ENCODE measurements at places on chromosomes 4 and X.

DNA sequence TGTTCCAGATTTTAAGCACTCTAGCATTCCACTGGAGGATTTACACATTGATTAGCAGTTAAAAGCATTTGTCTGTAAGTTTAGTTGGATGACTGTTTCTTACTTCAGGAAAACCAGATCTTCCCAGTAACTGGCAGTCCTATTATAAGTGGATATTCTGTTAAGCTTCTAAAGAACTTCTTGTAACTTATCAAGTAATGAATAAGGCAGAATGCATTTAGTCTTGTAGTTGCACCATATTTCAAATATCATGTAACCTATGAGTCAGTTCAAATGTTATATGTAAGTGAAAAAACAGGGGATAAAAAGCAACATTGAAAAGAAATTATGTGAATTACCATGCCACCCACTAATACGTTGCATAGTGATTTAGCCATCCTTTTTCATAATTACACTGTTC lies 30.2 kb upstream of the TENM3 start:
- DNase-seq, result no peak

GRCh38 chr4:110793890-110794554 lies 171.1 kb upstream of the PITX2 start:
- DNase-seq, result peak; percentile 0

DNA sequence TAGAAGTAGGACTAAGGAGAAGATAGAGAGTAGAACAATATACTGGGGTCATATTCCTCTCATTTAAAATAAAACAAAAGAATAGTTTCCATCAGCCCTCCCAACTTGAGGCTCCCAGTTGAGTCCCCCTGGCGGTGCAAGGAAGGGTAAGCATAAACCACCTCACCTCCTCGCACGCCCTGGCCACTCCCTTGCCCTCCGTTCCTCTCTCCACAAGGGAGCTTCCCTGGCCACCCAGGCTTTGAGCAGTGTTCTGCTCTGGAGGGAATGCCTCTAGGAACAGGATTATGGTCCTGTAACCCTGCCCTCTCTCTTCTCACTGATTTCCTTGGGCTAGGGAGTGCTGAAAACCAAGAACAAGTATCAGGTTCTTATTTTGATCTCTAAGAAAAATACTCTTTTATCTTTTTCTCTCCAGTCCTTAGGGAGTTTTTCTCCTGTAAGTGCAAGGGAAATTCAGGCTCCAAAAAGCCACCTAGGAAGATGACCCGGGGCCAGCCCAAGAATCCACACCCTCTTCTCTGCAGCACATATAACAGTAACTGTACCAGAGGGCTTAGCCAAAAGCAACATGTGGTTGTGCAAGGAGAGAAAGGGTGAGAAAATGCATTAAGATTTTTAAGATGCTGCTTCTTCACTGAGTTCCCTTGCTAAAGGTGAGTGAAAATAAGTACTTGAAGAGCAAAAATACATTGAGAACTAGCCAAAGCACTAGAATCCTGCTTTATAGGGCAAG lies 69.9 kb downstream of the USP38 start:
- no peak for DNase-seq

- DNase-seq, result no peak
Measured at GRCh38 chr4:57740625-57741190, 630.5 kb upstream of the IGFBP7 start.

DNA sequence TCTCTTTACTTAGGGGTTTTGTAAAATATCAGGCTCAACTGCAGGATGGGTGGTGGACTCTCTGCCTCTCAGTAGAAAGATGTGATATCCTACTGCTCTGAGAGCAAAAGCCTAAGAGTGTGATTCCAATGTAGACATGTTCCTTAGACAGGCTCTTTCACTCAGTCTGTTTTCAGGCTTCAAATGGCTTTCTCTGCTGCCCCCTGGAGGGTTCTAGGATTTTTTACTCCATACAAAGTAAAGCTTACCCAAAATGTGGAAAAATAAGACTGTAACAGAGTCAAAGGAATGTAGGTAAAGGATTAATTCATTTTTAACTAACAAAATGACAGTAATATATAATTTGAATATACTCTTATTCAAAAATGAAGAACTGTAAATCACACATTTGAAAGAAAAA lies 32.1 kb downstream of the ZGRF1 start:
- DNase-seq, result no peak

DNA sequence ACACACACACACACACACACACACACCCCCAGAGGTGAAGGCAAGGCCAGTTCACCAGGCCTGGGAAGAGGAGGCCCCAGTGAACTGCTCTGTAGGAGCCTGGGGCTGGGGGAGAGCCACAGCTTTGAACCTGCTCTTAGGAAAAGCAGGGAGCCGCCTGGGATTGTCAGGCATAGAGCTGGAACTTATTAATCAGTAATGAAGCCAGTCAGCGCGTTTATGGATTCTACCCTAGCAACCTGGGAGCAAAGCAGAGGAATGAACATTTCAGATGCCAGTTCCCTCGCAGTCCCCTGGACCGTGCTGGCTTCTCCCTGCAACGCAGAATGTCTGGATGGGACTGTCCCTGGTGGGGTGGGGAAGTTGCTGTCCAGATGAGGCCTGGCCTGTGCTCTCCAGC lies 45.3 kb upstream of the DDX3X start:
- no peak for DNase-seq

DNA sequence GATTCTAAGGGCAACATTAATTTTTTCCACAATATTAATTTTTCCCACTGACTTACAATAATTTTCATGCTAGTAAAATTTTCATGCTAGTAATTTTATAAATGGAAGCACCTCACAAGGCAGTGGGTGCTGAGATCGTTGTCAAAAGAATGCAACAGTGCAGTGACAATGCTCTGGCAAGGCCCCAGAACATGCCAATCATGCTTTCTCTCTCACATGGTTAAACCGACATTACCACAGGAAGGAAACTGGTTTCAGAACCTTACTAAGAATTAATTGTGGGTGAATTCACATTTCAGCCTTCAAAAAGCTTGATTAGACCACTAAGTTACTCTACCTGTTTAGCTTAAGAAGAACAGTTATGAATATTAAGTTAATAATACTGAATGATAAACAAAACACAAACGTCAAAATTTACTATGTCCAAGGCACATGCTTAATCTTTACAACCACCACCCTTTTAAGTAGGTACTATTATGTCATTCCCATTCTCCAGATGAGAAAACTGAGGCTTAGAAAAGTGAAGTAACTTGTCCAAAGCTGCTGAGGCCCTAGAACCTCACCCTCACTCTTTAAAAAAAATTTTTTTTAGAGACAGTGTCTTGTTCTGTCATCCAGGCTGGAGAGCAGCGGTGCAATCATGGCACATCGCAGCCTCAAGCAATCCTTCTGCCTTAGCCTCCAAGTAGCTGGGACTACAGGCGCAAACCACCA lies 10.0 kb upstream of the OPHN1 start:
- DNase-seq, result no peak

DNA sequence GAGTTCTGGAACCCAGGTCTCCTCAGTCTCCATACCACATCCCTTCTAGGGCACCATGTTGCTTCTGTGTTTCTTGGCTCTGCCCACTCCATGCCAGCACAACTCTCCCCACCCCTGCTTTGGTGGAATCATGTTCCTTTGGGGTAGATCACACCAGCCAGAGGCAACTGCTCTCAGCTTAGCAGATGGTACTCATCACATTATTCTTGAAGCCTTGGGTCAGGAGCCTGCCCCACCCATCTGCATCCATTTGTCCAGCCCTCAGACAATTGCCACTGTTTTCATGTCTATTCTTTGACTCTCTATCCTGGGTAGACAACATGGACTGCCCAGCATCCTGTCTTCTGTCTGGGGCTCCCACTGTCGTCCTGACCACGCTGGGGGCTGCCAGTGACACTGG lies 147.6 kb downstream of the PTTG2 start:
- no peak for DNase-seq

DNA sequence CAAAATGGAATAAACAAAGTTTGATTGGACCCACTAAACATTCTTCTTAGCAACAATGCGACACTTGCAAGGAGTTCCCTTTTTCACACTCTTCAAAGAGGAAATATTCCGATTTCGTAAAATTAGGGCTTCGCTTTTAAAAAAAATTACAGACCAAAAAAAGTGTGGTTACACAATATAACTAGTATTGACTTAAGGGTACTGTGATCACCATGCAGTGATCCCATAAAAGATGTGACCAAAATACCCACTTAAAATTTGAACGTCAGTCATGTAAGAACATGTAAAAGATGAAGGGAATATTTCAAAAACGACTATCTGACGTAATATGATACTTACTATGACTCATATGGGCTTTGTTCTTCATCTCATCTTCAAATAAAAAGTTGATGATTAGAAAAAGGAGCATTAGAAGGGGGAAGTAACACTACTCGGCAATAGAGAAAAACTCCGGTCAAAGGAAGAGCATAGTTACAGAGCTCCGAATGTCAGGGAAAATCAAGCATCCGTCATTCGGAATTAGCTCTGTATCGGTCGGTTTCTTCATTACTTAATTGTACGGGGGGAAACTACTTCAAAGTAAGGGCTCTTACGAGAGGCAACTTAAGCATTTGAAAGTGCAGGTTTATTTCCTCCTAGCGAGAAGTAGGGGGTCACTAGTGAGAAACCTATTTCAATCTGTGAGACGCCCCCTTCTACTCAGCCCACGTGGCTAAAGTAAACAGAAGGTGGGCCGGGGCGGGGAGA lies 1.3 kb upstream of the TET2 start:
- no peak for DNase-seq

DNA sequence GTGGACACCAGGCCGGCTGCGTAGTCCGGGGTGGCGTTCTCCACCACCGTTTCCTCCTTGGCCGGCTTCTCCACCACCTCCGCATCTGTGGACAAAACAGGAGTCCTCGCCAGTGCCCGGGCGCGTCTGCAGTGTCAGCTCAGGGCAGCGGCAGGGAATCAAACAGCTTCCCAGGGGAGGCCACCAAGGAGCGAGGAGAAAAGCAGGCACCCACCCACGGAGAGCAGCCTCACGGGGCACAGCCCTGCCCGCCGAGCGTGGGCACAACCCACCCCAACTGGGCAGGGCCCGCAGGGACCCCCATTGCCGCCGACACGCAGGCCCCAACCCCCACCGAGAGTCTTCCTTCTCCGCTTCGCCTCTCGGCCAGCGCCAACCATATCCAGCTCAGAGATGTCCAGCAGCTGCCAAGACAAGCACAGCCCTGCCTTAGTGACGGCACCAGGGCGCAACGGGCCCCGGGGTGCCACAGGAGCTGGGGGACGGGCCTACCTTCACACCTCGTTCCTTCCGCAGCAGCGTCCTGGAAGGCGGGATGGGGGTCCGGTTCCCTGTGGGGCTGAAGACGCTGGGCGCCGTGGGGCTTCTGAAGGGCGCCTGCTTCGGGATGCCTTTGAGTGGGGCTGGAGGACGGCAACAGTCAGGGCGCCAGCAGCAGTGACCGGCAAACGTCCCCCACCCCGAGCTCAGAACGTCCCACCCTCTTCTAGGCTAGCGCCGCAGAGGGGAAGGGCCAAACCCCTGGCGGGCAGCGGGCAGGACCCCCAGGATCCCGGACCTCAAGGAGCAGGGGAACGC lies 22.8 kb downstream of the NELFA start:
- no peak for DNase-seq

- DNase-seq, result no peak
Measured at GRCh38 chr4:124206779-124207605, 505.5 kb downstream of the ANKRD50 start.

DNA sequence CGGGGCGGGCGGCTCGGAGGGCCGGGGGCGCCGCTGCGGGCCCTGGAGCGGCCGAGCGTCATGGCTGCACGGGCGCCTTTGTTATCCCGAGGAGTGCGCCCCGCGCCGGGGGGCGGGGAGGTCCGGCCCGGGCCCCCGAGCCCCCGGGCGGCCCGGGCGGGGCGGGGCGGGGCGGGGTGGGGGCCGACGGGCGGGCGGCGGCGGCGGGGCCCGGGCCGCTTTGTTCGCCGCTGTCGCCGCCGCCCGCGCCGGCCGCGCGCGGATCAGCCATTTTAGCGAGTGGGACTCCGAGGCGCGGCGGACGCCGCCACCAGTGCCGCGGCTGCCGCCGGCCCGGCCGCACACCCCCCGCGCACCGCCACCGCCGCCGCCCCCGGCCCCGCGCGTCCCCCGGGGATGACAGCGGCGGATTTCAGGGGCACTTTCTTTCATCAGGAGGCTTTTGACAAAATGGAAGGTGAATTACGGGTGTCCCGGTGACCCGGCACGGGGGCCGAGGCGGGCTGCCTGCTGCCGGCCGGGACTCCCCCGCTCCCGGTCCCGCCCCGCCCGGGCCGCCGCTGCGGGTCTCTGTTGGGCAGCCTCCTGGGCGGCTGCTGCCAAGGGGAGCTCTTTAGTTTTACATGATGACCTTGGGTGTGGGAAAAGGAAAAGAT lies 1.2 kb downstream of the HMGB3 start:
- no peak for DNase-seq

DNA sequence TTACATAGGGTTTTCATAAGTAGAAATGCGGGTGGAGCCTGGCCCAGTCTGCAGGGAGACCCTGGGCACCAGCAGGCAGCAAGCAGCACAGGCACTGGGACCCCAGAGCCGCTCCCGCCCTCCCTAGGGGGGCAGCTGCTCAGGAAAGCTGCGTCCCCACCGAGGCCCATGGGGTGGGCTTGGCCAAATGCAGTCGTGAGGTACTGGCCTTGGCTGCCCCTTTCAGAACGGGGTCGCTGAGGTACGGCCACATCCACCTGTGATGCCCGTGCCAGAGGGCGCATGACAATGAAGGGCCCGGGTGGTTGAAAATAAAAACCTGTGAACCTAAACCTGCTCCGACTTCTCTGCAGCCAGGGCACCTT lies 16.7 kb downstream of the TMEM175 start:
- DNase-seq, result no peak

GRCh38 chrX:35711281-35711680 lies 86.9 kb upstream of the MAGEB16 start:
- DNase-seq, result no peak

DNA sequence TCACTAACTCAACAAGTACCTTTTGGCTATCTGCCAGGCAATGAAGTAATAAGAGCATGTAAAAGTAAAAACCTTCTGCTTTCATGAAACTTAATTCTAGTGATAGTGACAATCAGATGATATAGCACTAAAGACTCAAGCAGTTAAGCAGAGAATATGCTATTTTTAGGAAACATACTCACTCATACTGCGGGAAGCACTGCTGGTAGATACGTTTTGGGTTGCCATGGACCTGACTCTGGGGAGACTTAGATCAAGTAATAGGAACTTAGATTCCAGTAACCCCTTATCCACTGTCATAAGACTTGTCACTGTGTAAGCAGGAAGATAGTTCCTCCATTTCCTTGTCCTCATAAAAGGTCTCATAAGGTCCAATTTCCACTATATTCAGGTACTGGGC lies 386.3 kb downstream of the DMD start:
- DNase-seq, result no peak

DNA sequence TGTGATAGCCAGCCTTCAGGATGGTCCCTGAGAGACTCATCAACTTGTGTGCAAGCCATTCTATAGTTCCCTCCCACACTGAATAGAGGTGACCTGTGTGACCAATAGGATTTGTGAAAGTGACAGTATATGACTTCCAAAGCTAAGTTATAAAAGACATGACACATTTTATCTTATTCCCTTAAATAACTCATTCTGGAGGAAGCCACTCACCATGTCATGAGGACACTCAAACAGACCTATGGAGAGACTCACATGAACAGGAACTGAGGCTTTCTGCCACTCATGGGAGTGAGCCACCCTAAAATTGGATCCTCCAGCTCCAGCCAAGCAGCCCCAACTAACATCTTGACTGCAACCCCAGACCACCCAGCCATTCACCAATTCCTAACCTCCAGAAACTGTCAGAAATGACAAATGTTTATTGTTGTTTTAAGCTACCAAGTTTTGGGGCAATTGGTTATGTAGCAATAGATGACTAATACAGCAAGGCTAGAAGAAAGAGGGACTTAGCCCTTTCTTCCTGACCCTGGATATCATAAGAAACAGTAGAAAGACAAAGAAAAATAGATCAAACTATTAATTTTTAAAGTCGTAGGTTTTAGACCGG lies 9.0 kb upstream of the CHIC2 start:
- DNase-seq, result no peak

GRCh38 chrX:120450163-120450562 lies 18.9 kb downstream of the LAMP2 start:
- DNase-seq, result no peak
